ENCODE measurements at places on chromosomes 13 and 19.

GRCh38 chr13:100364591-100364990, 224.0 kb downstream of the GGACT start:
- ATAC-seq = no peak

DNA sequence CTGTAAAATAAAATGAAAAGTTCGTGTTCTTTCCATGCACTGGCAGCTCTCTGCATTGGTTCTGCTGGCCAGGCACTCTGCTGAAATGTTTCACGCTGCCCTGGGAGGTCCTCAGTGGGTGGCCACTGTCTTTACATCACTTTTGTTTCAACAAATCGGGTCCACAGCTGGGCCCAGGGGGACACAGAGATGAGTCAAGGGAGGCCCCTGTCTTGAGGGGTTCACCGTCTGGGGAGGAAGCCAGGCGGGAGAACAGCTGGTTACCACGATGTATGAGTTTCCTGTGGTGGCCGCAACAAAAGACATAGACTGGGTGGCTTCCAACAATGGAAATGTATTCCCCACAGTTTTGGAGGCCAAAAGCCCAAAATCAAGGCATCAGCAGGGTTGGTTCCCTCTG, 5.1 kb upstream of the KLF2 start:
- no peak for ATAC-seq

DNA sequence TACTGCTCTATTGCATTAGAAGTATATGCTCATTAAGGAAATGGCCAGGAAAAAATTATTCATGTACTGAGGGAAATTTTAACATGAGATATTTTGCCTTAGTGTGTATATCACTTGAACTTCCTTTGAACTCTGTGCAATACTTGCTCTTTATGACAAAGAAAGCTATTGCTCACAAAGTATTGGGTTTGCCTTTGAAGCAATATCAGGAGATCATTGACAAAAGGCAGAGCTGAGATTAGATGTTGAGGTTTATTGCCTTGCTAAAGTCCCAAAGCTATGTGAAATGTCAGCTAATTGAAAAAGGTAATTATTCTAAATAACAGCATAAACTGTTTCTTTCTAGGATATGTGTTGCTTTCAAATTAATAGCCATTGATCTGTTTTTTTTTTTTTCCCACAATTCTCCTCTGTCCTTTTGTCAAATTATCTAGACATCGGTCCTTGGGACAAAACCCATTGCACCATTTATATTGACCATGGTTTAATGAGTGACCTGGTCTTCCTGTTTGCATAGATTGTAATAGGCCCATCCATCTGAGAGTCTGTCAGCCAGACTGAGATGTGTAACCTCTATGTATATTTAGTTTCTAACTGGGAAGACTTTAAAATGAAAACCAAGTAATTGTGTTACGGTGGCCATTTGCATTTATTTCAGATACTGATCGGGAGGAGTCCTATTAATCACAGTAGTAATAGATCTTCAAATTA, 752.7 kb upstream of the GPC6 start:
- no peak for ATAC-seq

GRCh38 chr19:20357921-20358320, 190.9 kb downstream of the ZNF486 start:
- ATAC-seq = no peak

GRCh38 chr19:49863935-49864320, 3.4 kb downstream of the PNKP start:
- ATAC-seq = no peak
